ENCODE measurements at places on chromosomes 1 and 21.

DNA sequence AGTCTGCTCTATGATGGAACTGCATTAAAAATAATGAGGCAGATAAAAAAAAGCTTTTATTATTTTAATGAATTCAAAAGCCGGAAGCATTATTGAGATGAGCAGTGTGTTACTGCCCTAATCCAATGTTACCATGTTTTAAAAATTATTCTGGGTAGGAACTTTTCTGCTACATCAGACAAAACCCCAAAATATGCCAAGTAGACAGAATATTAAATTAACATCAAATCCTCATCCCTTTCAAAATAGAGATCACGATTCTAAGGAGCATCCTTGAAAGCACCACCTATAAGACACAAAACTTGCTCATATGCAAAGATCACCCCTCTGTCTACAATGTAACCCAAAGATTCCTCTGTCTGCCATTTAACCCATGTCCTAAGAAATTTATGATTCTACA, 357.5 kb downstream of the SMYD3 start:
- no peak for DNase-seq

DNA sequence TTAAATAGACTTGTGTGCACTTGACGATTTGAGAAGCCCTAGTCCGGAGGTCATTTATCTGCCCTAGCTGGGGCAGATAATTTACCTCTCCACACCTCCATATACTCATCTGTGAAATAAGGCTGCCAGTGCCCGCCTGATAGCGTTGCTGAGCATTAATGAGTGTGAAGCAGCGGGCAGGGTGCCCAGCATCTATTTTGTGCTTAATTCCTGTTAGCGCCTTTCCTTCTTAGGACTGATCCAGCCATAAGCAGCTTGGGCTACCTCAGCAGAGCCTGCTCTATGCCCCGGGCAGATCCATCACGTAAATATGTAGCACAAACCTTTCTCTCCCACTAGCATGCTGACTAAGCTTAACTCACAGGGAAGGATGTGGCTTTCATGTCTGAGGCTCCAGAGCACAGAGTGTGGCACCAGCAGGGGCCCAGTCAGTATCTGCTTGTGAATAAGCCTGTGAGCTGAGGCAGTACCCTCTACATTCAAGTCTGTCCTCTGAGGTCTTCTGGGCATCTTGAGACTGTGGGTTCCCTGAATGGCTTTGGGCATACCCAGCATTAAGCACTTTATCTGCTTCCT, 21.5 kb upstream of the RNF187 start:
- no peak for DNase-seq

GRCh38 chr1:47788761-47789160, 208.4 kb downstream of the TRABD2B start:
- DNase-seq: no peak

GRCh38 chr1:41240781-41241353, 1.2 kb downstream of the SCMH1 start:
- peak; percentile 30 for DNase-seq

GRCh38 chr1:9593492-9594465, 5.1 kb downstream of the TMEM201 start:
- peak; percentile 79 for DNase-seq

DNA sequence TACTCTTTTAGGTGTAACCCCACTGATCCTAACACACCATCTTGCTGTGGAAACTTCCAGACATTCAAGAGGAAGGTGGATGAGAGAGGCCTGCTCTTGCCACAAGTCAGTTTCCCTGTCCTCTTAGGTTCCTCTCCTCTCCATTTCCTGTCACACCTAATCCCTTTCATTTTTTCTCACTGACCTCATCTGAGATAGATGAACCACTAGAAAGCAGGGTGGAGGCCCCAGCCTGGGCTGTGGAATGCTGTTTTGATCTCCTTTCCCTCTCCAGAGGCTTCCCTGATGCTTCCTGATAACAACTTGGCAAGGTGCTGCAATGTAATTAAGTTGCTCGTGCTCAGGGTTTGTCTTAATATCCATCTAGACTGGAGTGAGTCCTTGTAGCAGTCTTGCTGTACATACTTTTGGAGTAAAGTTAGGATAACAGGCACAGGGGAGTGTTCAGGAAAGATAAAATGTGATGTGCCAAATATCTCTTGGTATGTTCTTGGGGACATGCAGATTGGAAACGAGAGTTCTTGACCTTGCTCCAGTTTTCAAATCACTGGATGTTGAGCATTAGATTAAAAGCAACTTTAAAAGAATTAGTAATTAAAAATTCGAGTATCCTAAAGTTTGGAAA, 11.2 kb downstream of the LRRC42 start:
- no peak for DNase-seq

Data from suppressor macrophage treated with lipopolysaccharide for 4 hours (primary cell).